Stimulated activated CD4-positive, alpha-beta T cell treated with anti-CD3 and anti-CD28 coated beads, TNF-alpha, amount 100 ng/mL, for 48 hours (primary cell): ENCODE measurements at places on chromosomes 2 and 18.

- no peak for DNase-seq
These were observed 25.2 kb upstream of the OTOS start for GRCh38 chr2:240165661-240166060.

GRCh38 chr2:216508229-216508628 lies 9.6 kb downstream of the RPL37A start:
- DNase-seq = no peak

GRCh38 chr2:83369601-83370418 lies 1089.3 kb downstream of the SUCLG1 start:
- no peak for DNase-seq

DNA sequence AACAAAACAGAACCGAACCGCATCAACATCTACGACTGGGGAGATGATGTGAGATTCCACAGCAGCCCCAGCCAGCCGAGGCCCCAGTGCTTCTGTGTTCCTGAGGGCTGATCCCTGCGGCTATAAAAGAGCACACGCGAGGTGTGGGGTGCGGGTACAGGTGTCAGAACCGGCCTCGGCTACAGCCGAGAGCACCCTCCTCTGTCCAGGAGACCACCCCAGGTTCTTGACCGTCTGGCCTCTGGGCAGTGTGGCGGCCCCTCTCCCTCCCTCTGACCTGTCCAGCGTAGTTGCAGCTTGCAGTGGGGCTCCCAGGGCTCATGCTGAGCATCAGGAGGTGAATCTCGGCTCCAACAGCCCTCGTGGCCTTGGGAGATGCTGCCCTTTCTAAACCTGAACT lies 23.7 kb downstream of the RTP5 start:
- DNase-seq = no peak

GRCh38 chr18:33097126-33097525 lies 324.3 kb upstream of the KLHL14 start:
- no peak for DNase-seq

DNA sequence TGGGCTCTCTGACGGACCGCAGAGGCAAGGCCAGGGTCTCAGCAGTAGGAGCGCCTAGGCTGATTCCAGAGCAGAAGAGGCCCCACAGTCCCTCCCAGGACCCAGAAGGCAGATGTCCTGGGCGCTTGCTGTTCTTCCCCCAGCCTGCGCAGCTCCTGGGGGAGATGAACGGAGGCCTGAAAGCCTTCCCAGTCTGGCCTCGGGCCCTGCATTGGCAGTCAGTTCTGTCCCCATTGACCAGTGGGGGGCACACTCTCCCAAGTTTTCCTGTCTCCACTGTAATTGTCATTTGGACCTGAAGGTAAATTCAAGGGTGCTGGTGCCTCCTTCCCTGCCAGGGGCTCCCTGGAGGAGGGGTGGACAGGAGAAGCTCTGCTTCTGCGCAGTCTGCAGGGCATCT lies 345.7 kb downstream of the CYP26B1 start:
- no peak for DNase-seq

- no peak for DNase-seq
These were observed 180.1 kb downstream of the EN1 start for GRCh38 chr2:118667348-118667747.

GRCh38 chr2:31404827-31405226 lies 9.7 kb downstream of the XDH start:
- no peak for DNase-seq

DNA sequence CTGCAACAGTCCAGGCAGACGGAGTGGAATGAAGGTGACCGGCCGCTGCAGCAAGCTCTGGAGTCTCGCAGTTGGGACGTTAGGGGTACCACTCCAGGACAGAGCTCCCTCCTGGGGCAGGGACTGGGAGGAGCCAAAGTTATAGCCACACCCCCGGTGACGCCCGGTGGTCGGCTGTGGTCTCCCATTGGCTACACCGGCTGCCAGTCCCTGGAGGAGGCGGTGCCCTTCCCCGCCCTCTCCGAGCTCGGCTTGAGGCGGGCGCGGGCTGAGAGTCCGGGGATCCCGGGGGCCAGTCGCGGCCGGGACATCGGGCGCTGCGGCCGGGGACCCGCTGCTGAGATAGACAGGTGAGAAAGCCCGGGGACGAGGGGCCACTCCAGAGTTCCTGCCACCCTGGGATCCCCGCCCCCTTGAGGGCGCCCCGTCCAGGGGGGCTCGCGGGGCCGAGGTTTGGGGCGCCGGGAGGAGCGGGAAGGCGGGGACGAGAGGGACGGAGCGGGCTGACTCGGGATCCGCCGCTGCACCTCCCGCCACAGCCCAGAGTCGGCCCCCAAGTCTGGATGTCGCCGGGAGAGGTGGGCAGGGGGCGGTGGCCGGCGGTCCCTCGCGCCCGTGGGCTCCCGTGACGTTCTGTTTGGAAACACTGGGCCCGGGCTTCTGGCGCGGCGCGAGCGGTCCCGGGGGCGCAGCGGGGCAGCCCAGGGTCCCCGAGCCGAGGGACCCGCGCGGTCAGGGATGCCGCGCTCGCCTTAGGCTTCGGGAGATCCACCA lies at the start of gene PLEKHH2:
Gene PLEKHH2 (plus strand): TSS at position 231 of the 774 bp plus-strand sequence. CDS start 7,414 bp downstream, outside the sequence.
- peak; percentile 83 for DNase-seq

DNA sequence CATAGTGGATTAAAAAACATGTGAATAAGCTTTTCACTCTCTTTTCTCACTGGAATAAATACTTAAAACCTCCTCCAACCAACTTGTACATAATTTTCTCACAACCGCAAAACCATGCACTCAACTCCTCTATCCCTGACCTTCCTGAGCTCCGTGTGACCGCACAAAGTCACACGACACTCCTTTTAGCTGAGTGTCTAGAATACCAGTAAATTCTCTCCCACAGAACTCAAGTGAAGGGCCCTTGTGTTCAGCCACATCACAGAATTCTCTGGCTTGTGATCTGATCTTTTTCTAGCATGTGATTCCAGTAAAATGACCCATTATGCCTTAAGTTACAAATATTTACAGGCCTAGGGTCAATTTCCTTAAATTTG lies 91.2 kb upstream of the ARL4C start:
- DNase-seq = no peak

DNA sequence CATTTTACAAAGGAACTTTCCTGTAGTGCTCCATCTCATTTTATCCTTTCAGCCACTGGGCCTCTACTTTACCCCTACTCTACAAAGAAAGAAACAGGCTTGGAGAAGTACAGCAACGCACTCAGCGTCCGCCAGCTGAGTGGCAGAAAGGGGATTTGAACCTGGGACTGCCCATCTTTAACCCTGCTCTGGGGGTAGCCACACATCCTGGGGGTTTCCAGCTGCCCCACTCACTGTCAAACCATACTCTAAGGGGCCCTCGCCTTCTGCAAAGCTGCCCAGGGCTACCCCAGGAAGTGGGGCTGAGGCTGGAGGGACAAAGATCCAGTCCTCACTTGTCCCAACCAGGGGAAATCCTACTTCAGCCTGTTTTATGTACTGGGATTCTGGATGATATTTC lies 17.9 kb downstream of the HS1BP3 start:
- no peak for DNase-seq

GRCh38 chr2:230896346-230897115 lies 28.5 kb downstream of the GPR55 start:
- DNase-seq = no peak

DNA sequence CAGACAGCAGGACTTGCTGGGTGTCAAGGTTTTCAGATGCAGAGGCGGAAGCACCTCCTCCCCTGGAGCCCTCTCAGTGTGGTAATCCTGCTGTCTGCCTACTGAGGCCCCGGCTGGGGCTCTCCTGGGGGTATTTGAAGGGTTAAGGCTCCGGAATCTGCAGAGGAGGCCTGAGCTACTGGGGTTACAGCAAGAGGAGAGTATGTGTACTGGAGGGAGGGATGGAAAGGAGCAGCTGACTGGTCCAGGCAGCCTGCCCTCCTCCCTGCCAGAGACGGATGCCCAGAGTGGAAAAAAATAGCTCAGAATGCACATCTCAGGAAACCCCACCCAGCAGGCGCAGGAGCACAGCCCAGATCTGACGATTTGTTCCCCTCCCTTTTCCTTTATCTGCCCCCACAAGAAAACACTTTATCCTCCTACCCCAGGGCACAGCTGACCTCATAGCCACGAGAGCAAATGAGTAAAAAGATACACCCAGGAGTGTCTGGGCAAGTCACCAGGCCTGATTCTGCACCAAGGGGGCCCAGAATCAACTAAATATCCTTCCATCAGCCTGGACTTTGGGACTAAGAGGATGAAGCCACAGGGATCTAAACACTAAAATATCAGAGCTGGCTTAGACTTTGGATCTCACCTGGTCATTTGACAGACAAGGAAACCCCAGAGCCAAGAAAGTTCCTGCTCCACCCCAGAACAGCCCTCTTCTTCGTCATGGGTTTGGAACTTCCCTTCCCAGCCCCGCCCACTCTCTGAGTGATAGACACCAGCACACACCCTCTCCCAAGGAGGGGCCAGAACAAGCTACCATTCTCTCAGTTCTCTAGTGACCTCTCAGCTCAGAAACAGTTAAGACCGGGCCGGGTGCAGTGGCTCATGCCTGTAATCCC lies 5.5 kb downstream of the TMBIM1 start:
- DNase-seq = peak; percentile 78

DNA sequence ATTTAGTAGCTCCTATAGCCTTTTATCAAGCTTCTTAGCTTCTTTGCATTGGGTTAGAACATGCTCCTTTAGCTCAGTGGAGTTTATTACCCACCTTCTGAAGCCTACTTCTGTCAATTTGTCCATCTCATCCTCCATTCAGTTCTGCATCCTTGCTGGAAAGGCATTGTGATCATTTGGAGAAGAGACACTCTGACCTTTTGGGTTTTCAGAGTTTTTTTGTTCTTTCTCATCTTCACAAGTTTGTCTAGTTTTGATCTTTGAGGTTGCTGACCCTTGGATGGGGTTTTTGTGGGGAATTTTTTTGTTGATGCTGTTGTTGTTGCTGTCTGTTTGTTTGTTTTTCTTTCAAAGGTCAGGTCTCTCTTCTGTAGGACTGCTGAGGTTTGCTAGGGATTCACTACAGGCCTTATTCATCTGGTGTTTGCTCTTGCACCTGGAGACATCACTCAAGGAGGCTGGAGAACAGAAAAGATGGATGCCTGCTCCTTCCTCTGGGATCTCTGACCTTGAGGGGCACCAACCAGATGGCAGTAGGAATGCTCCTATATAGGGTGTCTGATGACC lies 13.9 kb upstream of the TANK start:
- no peak for DNase-seq

DNA sequence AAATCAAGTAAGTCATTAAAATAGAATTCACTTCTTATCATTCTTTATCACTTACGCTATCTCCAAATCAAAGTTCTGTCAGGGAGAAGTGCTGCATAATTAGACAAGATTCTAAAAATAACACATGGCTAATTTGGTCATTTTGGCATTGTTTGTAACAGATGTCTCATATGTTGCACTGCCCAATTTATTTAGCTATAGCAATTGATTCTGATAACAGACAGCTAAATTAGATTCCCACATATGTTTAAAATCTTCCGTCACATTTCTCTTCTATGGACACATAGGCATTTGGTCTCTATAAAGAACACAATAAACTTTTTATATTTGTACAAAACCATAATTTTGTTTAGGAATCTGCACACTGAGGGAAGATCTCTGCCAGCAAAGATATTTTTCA lies 644.5 kb upstream of the VRK2 start:
- no peak for DNase-seq

DNA sequence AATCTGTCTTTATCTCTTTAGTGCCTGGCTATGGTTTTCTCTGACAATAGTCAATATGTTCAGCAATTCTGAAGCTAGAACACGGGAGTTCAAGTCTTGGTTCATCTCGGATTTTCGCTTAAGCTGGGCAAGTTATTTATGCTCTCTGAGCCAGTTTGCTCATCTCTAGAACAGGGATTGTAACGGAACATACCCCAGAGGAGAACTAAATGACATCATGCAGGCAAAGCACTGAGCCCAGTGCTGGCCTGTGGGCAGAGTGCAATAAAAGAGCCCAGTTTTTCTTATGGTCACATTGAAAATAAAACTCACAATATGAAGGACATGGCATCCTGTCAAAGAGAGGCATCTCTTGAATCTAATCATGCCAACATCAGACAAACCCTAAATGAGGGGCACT lies 143.9 kb downstream of the ZBTB7C start:
- no peak for DNase-seq

DNA sequence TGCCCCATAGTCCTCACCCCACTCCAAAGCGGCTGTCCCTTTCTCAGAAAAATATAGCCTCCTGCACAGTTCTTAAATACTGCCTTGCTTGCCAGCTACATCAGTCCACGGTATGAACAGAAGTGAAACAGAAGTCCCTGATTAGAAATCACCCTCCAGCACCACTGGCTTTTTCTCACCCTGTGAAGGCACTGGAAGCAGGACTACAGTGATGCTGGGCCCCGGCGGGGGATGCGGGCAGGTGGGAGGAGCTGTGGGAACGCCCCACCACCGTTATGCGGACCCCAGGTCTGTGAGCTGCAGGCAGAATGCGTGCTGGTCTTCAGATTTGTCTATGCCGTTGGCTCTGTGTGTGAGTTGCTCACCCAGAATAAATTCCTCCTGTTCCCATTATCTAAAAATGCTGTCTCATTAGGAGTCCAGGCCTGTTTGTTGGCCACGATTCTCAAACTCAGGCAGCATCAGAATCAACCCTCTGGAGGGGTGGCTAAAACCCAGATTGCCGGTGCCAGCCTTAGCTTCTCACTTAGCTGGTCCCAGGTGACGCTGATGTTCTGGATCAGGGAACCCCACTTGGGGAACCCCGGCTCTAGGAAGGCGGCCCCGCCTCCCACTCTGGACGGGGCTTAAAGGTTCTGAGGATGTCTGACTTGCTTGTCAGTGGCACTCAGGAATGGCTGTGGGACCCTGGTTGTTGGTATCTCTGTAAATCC lies 224.8 kb upstream of the PXDN start:
- DNase-seq = no peak

GRCh38 chr2:101609433-101609832 lies 88.1 kb upstream of the MAP4K4 start:
- no peak for DNase-seq

- DNase-seq = no peak
These were observed 35.2 kb upstream of the CDH19 start for GRCh38 chr18:66638856-66639629.
